ENCODE measurements at places on chromosomes 16 and 17. TPM values are rescaled to one million over a fixed set of nuclear protein-coding genes. Genes with fewer than 3 reads are reported as not detected.

GRCh38 chr17:38538906-38539305, 66.8 kb downstream of the SRCIN1 start:
- no peaks in the 10 kb centered on the region for H3K4me1 ChIP-seq
- DNase-seq = no peak
- H3K4me3 ChIP-seq = no peak overlapping the region
- no peaks in the 10 kb centered on the region for H3K36me3 ChIP-seq

- no peaks in the 10 kb centered on the region for H3K27me3 ChIP-seq
- H3K36me3 ChIP-seq = peaks cover 44% of the 10 kb centered on the region
- DNase-seq = peak; percentile 21
- peaks cover 28% of the 10 kb centered on the region for H3K4me1 ChIP-seq
Measured at GRCh38 chr16:56478281-56479049, 27.1 kb downstream of the OGFOD1 start.

- no peak overlapping the region for H3K4me3 ChIP-seq
- peaks cover 23% of the 10 kb centered on the region for H3K27me3 ChIP-seq
- peaks cover 29% of the 10 kb centered on the region for H3K4me1 ChIP-seq
Measured at GRCh38 chr17:4497101-4497824, 1.4 kb upstream of the SPNS2 start.

DNA sequence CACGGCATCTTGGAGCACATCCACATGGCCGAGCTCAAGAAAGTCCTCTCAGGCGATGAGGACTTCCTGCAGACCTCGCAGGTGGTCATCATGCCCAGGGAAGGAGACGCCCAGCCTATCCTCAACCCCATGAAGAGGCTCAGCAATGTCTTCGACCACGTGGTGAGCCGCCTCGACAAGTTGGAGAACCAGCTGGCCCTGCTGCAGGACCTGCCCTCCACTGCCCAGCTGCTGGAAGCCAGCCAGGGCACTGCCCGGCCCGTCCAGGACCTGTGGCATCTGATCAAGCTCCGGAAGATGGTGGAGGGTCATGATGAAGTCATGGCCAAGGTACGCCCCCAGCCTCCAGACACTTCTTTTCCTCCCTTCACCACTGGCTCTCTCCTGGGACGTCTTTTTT, 440 bp downstream of the C16orf96 start:
- H3K27ac ChIP-seq = no peak overlapping the region
- H3K4me1 ChIP-seq = no peaks in the 10 kb centered on the region
- H3K4me3 ChIP-seq = no peak overlapping the region
- no peaks in the 10 kb centered on the region for H3K36me3 ChIP-seq
- no peak for DNase-seq

DNA sequence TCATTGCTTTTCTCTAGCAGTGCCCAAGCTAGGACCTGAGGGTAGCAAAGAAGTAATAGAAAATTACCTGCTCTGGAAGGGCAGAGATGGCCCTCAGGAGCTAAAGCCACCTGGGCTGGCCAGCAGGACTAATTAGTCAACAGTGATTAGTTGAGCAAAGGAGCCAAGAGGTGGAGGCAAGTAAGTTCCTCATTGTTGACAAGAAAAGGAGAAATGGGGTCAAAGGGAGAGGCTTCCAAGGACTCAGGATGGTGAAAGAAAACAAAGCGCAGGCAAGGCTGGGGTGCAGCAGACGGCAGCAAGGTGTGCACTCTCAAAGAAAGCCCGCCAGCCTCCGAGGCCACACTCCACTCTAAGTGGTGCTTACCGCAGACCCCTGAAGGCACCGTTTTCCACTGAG, 44.6 kb downstream of the CMTM4 start:
- no peaks in the 10 kb centered on the region for H3K36me3 ChIP-seq
- H3K4me3 ChIP-seq = no peak overlapping the region
- H3K27ac ChIP-seq = no peak overlapping the region
- no peaks in the 10 kb centered on the region for H3K27me3 ChIP-seq

DNA sequence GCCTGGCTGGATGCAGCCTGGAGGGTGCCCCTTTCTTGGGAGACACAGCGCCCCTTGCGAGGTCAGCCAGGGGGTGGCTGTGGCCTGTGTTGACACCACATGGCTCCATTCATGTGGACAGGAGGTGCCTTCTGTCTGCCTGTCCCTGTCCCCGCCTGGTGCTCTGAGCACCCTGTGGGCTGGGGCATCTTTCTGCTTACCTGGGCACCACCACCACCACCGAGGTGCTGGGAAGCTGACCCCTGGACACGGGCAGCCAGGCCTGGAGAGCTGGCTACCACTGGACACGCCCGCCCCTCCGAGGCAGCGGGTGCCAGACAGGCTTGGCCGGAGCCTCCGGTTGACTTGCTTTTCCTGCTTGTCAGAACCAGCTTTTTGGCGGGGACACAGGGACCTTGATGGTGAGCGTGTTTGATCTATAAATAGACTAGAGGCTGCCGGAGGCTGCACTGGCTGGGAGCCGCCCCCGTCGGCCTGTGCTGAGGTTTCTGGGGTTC, 121.3 kb upstream of the GSE1 start:
- DNase-seq = peak; percentile 52
- peaks cover 19% of the 10 kb centered on the region for H3K4me1 ChIP-seq
- H3K4me3 ChIP-seq = no peak overlapping the region
- no peaks in the 10 kb centered on the region for H3K36me3 ChIP-seq
- no peak overlapping the region for H3K27ac ChIP-seq

The ALDH3A1 gene
- 0.92 TPM for total RNA-seq

The JPT1 gene
- 208 TPM for total RNA-seq

The NXN gene
- 1.2 TPM for total RNA-seq
